ENCODE measurements at places on chromosomes 1 and 21.

- DNase-seq = no peak
Observed at GRCh38 chr1:211985556-211986264, 49.6 kb downstream of the INTS7 start.

DNA sequence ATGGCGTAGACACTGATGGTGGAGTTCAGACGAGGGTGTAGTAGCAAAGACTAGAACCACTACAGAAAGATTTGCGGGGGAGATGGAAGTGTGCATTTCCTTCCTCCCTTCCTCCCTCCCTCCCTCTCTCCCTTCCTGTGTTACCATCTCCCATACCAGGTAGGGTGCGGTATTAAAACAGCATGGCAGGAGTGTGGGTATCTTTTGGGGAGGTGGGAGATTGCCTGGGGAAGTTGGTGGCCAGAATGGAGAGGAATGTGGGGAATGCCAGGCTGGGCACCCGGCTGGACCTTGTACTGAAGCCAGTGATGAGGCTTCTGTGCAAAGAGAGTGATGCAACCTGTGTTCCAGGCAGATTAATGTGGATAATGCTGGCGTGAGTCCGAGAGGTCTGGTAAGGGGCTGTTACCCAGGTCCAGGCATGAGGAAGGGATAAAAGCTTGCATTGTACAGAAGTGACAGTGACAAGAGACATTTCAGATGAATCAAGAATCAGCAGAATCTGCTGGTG lies 30.3 kb upstream of the PPP2R5A start:
- no peak for DNase-seq

- no peak for DNase-seq
Observed at GRCh38 chr1:87231703-87232367, 96.8 kb upstream of the LMO4 start.

- no peak for DNase-seq
Observed at GRCh38 chr21:27691516-27691915, 724.6 kb upstream of the ADAMTS5 start.

DNA sequence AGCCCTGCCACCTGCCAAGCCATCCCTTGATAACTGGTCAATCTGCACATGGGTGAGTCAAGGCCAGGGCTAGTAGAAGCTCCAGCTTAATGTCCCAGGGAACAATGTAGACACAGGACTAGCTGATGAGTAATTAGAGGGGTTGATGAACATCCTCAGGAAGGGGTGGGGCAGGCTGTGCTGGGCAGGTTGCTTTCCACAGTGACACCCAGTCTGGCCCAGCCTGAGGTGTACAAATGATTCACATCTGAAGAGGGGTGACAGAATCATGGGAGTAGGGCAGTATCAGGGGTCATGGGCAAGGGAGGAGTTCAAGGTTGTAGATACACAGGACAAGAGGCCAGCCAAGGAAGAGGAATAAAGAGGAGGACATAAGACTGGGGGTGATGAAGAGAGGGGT lies 4.3 kb downstream of the LPAR3 start:
- no peak for DNase-seq

DNA sequence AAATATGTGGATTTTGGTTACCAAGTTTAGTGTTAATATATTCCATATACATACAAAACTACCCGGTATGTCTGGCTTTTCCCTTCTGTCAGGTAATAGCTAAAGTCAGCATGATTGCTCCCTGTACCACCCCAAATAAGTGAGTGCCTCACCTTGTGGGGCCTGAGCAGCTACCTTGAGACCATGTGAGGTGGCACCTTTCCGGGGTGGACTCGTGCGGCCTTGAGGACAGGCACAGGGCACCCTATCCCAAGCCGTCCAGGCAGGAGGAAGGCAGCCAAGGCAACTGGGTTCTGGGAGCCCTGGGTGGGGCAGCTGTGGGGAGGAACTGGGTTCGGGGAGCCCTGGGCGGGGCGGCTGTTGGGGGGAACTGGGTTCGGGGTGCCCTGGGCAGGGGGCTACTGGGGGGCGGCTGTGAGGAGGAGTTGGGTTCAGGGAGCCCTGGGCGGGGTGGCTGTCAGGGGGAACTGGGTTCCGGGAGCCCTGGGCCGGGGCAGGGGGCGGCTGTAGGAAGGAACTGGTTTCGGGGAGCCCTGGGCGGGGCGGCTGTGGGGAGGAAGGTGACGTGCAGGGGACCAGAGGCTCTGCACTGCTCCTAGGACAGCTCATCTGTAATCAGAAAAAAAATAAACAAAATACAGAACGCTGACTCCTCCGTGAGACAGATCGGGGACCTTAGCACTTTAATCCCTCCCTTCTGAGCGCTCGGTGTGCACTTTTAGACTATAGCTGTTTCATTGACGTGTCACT lies 63.3 kb downstream of the POFUT2 start:
- peak; percentile 15 for DNase-seq

DNA sequence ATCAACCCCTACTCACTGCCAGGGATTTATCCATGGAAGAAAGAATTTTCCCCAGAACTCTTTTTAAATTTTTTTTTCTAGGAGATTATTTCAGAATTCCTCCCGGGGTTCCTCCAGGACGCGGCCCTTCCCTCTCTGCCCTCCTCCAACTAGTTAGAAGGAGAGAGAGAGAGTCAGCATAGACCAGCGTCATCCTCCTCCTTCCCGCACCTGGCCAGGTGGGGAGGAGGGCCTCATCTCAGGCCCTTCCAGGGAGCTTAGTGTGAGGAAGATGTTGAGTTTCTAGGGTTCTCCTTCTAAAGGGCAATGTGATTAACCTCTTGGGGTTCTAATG lies 63.6 kb downstream of the CDK18 start:
- no peak for DNase-seq

GRCh38 chr1:32044234-32044633 lies 28.5 kb upstream of the TMEM39B start:
- DNase-seq = no peak

GRCh38 chr1:241630476-241630875 lies 9.7 kb downstream of the CHML start:
- no peak for DNase-seq

GRCh38 chr1:84476225-84476624 lies 2.8 kb upstream of the RPF1 start:
- DNase-seq = no peak

DNA sequence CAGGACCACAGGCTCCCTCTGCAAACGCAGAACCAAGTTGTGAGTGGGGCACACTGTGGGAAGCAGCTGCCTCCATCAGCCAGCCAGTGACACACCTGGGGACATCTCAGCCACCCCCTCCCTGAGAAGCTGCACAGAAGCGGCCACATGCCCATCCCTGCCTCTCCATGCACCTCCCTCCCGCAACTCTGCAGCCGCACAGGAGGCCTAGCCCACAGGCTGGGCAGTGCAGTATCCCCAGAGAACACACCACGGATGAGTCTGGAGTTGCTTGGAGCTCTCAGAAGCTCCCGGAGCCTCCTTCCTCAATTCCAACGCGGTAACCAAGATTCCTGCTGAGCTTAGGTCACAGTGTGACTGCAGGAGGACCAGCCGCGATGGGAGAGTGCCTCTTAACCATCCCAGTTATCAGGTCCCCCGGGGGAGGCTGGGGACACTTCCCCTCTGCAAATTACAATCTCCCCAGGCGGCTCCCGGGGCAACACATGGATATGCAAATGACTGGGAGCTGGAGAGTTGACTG lies 1.2 kb upstream of the WNT3A start:
- no peak for DNase-seq

- DNase-seq = no peak
Observed at GRCh38 chr1:91952187-91952586, 3.0 kb downstream of the BRDT start.

GRCh38 chr1:211532088-211532444 lies 40.1 kb upstream of the RD3 start:
- DNase-seq = no peak

DNA sequence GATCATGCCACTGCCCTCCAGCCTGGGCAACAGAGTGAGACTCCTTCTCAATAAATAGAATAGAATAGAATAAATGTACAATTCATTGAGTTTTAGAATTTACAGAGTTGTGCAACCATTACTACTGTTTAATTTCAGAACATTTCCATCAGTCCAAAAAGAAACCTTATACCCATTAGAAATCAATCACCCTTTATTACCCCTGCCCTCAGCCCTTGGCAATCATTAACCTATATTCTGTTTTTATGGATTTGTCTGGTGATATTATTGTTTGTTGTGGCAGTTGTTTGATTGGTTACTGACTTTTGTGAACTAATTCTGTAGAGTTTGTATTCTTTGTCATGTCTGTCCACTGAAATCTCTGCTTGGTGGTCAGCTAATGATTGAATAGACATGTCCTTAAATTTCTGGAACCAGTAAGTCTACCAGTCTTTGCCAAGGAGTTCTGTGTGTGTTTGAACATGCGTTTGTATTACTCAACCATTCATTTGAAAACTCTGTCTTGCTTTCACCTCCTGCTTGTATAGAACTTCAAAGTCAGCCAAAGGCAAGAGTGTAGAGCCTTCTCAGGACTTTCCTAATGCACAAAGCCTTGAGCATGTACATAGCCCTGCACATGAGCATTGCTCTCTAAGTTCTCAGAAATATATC lies 208.8 kb downstream of the GPR52 start:
- DNase-seq = no peak

DNA sequence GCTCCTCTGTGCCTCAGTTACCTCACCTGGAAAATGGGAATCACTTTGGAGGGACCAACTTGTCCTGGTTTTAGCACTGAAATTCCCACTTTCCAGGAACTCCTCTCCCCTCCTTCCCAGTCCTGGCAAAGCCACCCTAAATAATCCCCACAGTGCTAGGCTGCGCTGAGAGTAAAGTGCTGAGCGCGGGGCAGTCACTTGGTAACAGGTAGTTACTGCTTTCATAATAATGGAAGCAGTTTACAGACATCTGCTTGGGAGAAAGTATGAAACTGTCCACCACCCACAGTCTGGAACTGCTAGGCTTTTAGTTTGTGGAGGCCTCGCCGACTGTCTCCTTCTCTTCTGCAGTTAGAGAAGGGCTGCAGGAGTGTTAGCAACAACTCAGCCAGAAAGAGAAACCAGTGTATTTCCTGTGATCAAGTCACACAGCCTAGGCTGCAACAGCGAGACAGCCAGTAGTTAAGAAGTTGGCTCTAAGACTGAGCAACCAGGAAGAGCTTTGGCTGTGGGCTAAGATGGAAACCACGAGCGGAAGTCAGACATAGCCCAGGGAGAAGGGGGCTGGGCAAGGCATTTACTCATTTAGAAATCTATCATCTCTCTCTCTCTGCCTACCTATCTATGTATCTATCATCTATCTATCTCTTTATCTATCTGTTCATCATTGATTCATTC lies 30.8 kb upstream of the ABCG1 start:
- peak; percentile 36 for DNase-seq

- DNase-seq = peak; percentile 93
Observed at GRCh38 chr1:67791686-67792085, 41.6 kb downstream of the GNG12 start.

DNA sequence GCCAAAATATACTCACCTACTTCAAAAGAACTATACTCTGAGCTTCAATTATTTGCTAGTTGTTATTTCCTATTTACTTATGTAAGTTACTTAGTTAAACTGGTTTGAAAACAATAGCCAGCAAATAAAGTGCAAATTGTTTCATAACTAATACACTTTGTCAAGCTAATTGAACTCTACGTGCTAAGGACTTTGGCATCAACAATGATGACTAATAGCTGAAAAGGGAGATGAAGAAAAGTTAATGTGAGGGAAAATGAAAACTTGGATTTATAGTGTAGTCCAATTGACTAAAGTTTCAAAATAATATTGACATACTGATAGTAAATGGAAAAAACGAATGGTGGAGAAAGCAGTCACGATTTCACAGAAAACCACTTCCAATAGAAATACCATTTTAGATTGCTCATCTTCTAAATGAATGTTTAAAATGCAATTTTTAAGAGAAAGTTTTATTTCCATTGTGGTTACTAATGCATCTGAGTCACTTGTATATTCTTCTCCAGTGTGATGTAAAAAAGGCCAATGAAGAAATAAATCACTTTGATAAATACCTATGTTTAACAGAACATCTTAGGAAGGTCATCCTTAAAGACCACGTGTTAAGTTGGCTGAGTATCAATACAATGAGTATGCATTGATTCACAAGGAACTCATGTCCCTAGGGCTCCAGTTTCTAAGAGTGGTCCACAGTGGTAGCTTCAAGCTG lies 455.2 kb downstream of the LTN1 start:
- peak; percentile 35 for DNase-seq
